Right renal pelvis (tissue), 4 donors: ENCODE measurements at places on chromosomes 7 and 10. TPM values are rescaled to one million over a fixed set of nuclear protein-coding genes. Genes with fewer than 3 reads are reported as not detected.

Gene STEAP1
- polyA plus RNA-seq, result 11.3 TPM

Gene TRPV5
- polyA plus RNA-seq, result 0.72 TPM

Gene PVRIG
- 4.5 TPM for polyA plus RNA-seq

Gene MACROH2A2
- polyA plus RNA-seq, result 75.6 TPM

Gene C10orf95
- 0.58 TPM for polyA plus RNA-seq

DNA sequence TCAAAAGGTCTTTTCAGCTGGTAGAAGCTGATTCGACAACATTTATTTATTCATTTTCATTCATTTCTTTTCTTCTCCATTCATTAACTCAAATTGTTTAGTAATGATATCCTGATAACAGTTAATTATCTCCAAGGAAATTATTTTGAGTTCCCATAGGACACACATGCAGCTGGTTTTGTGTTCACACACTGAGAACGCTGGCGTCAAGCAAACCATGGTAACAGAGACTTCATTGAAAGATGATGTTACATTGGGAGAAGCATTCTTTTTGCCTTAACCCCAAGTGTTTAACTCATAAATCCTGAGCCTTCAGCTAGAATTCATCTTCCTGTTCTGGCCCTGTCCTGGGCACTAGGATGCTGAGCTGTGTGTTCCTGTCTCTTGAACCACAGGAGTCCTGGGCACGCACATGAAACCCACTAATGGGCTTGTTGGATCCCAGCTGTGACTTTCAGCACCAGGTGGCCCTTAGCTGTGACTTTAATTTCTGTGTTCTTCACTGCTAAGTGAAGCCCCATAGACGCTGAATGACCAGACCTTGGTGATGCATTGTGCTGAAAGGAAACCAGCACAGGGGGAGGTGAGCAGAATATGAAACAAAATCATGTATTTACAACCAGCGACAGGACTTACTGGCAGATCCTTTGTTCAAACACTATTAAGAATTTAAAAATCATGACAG, 121.5 kb upstream of the PRSS58 start:
- no peak for DNase-seq

- no peak for DNase-seq
These were observed 90.5 kb upstream of the FERD3L start for GRCh38 chr7:19235680-19236079.

DNA sequence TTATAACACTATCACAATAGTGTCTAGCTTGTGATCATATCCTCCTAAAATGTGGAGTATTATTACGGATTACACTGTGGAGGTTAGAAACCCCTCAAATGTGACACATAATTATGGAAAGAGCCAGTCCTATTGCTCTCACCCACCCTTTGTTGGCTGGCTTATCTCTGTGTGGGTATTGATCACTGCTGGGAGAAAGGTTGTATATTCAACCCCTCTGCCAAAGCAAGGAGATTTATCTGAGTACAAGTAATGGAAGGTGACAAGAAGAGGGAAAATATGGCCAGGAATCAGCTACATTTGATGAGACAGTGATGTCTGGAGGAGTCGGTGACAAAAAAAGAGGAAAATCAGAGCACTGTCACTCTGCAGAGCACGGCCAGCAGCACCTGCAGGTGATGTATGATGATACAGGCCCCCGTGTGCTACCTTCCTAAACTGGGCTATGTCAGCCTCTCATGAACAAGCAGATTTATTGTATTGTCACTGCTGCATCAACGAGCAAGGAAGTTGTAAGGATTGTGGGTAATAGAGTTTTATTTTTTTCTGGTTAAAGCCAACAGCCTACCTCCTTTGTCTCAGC, 235.3 kb downstream of the PHF14 start:
- DNase-seq, result no peak

GRCh38 chr7:5701085-5701914, 80.2 kb downstream of the RNF216 start:
- no peak for DNase-seq

- no peak for DNase-seq
These were observed 20.9 kb downstream of the RAMP3 start for GRCh38 chr7:45178241-45179225.

DNA sequence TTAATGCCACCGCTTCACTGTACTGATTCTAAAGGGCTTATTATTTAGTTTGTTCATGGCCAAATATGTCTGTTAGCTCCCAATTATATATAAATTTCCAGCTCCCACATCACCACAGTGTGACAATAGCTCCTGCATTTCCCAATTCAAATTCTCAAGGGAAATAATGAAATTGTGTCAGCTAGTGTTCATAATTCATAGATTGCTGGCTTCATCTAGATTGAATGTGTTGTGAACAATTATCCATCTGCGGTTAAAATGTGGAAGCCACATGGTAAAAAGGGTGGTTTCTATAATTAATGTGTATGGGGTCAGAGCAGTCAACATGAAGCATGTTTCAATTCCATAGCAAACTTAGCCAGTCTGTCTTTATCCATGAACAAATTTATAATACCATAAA, 154.3 kb downstream of the SEMA3E start:
- DNase-seq, result no peak
